Inflammatory macrophage (primary cell): ENCODE measurements at places on chromosomes 1 and 21.

- peak; percentile 96 for DNase-seq
Measured at GRCh38 chr1:115107516-115108260, 18.4 kb upstream of the TSPAN2 start.

DNA sequence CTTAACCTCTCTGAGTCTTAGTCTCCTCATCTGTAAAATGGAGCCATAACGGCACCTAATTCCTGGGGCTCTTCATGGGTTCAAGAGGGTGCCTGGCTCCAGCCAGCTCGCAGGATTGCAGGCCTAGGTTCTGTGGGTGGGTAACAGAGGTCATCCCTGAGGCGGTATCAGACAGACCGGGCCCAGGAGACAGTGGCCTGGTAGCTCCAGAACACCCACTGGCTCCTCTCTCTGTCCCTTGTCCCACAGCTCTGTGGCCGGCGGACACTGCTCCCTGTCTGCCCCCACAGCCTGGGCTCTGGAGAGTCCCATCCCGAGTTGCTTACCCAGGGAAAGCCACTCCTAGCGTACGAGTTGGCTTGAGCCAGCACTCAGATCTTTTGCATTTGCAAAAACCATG, 150.3 kb downstream of the PEX14 start:
- no peak for DNase-seq

DNA sequence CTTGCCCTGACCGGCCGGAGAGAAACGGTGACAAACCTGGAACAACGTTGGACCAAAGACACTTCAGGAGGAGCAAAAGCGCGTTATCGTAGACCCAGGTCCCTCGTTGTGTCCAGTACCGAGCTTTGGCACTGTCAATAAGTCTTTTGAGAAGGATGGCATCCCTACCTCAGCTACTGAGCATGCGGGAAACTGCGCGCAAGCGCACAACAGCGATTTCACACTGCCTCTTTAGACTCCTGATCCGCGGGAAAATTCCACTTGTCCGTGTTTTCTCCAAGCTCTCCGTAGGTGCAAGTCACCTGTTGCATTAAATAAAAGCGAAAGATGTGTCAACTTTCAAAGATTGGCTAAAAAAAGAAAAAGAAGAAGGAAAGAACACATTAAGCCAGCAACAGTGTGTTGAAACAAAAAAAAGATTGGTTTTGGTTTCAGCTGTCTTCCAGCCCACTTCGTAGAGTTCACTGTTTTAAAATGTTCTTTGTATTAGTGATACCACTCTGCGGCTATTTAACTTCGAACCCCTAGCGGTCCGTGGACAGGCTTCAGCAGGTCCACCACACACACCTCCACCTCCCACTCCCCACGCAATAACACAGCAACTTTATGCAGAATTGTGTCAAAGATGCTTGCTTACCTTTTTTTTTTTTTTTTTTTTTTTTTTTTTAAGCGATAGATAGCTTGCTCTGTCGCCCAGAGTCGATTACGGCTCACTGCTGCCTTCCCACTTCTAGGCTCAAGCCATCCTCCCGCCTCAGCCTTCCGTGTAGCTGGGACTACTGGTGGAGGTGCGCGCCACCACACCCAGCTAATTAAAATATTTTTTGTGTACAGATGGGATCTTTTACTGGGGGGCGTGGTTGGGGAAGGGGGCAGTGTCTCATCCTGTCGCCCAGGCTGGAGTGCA, at the start of gene BPNT1:
Gene BPNT1 (minus strand): TSS at position 139 of the 907 bp plus-strand sequence. CDS start 9,942 bp downstream, outside the sequence.
- DNase-seq: peak; percentile 98

- DNase-seq: peak; percentile 67
Measured at GRCh38 chr1:226044514-226045101, 17.9 kb upstream of the H3-3A start.

DNA sequence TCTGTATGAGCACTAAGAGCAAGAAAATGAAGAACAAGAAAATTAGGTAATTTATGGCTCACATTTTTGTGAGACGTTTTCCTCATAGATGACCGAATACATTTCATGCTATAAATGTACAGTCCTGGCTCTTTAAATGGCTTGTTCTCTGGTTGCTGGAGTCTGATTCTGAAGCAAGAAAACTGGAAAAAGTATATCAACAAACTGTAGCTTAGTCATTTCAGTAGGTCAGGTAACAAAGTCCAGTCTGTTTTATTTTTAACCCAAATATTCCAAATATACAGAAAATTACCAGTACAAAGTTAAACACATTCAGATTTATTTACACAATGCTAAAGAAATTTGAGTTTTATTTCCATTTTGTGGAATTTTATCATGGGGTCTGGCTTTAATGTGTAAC, 2.5 kb upstream of the MYBPHL start:
- DNase-seq: peak; percentile 50

GRCh38 chr1:205663286-205663936, 16.9 kb downstream of the SLC45A3 start:
- DNase-seq: peak; percentile 75

DNA sequence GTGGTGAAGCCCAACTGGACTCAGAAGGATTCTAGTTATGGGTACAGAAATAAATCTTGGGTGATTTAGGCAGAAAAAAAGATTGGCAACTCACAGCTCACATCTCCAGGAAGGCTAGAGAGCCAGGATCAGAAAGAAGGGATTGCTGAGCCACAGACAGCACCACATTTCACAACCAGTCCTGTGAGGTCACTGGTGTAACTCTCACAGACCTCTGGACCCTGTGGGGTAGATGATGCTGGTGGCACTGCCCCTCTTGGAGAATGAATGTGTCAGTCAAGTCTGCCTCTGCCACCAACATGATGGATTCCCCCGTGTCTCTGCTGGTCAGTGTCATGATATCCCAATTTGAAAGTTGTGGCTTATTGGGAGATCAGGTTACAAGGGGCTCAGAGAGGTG, 70.9 kb upstream of the HMCN1 start:
- no peak for DNase-seq

- no peak for DNase-seq
Measured at GRCh38 chr1:203126866-203127665, 460 bp upstream of the ADORA1 start.

- DNase-seq: peak; percentile 89
Measured at GRCh38 chr1:23777979-23778814, at the start of gene PITHD1. Gene PITHD1 (plus strand): TSS chr1:23778418. CDS start chr1:23778516, 98 bp downstream.

- no peak for DNase-seq
Measured at GRCh38 chr1:182635871-182636270, 31.7 kb upstream of the RGS16 start.

- no peak for DNase-seq
Measured at GRCh38 chr1:247345881-247346280, 14.2 kb upstream of the ZNF496 start.

- DNase-seq: no peak
Measured at GRCh38 chr1:209635850-209636249, 16.4 kb downstream of the LAMB3 start.

DNA sequence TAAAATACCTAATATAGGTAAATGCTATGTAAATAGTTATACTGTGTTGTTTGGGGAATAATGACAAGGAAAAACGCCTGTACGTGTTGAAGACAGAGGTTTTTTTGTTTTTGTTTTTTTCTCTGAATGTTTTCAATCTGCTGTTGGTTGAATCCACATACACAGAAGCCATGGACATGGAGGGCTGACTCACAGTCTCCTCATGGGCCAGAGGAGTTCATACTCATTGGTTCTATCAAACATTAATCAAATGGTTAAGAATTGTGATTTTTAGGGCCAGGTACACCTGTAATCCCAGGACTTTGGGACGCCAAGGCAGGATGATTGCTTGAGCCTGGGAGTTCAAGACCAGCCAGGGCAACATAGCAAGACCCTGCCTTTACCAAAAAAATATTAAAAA, 20.5 kb downstream of the MIER1 start:
- no peak for DNase-seq

- DNase-seq: peak; percentile 50
Measured at GRCh38 chr21:40466893-40467483, 380.0 kb downstream of the DSCAM start.

DNA sequence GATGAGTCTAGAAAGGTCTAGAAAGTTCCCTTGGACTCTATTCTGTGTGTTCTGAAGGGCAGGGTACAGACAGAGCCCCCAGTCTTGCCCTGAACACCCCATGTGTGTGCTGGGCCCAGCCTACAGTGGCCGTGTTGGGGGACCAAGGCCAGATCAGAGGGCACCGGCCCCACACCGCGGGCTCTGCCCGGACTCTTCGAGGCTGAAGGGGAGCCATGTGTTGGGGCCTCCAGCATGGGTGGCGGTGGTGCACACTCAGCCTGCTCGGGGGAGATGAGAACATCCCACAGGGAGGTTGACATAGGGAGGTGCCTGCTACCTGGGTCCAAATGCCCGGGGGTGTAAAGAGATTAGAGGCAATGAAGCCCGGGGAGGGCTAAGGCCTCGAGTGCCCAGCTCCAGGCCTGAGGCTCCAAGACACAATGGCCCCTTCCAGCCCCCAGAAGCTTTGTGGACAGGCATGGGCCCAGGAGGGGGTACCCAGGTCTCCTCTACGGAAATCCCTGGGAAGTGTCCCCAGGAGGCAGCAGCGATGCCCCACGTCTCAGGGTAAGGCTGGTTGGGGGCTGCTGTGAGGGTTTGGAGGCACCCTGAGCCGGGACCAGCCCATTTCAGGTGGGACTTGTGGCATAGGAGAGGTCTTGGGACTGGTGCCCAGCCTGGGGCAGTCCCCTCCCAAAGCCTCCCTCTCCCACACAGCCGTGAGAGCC, 12.1 kb downstream of the ARHGEF16 start:
- no peak for DNase-seq

DNA sequence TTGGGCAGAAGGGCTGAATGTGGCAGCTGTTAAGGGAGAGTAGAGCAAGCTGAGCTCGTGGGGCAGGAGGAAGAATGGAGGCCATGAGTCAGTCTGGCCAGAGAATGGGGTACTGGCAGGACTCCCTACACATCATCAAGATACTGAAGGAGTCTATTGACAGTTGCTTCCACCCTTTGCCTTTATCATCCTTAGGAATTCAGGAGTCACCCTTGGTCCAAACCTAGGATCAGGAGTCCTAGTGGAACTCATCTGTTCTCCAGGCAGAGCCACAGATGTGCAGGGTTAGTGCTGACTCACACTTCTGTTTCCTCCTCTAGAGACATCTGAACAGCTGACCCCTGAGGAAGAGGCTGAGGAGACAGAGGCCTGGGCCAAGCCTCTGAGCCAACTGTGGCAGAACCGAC, 18.7 kb upstream of the ST3GAL3 start:
- DNase-seq: peak; percentile 30

- DNase-seq: no peak
Measured at GRCh38 chr1:113438505-113439276, 48.4 kb downstream of the MAGI3 start.

DNA sequence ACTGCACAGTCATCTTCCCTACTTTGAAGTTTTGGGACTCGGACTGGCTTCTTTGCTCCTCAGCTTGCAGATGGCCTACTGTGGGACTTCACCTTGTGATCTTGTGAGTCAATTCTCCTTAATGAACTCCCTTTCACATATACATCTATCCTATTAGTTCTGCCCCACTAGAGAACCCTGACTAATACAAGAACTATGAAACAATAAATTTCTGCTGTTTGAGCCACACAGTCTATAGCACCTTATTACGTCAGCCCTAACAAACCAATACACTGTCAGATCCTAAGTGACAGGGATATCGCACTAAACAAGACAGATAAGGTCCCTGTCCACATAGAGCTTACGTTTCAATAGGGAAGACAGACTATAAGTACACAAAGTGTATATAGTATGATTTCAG, 120.1 kb downstream of the PLPP3 start:
- no peak for DNase-seq

GRCh38 chr1:57440096-57440495, 16.2 kb upstream of the DAB1 start:
- no peak for DNase-seq

DNA sequence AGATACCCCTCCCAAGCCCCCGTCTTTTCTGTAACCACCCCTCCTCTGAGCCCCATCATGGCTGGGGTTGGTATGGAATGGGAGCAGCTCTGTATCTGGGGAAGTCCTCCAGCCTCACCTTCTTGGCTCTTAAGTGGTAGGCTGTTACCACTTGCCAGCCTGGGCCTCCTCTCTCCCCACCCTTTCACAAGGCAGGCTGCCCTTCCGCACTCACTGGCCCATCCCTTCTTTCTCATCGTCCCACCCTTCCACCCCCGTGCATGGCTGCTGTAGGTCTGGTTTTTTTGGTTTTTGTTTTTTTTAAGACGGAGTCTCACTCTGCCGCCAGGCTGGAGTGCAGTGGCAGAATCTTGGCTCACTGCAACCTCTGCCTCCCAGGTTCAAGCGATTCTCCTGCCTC, 5.2 kb downstream of the CYB561D1 start:
- no peak for DNase-seq

GRCh38 chr1:114216431-114217173, 62.9 kb upstream of the SYT6 start:
- no peak for DNase-seq

DNA sequence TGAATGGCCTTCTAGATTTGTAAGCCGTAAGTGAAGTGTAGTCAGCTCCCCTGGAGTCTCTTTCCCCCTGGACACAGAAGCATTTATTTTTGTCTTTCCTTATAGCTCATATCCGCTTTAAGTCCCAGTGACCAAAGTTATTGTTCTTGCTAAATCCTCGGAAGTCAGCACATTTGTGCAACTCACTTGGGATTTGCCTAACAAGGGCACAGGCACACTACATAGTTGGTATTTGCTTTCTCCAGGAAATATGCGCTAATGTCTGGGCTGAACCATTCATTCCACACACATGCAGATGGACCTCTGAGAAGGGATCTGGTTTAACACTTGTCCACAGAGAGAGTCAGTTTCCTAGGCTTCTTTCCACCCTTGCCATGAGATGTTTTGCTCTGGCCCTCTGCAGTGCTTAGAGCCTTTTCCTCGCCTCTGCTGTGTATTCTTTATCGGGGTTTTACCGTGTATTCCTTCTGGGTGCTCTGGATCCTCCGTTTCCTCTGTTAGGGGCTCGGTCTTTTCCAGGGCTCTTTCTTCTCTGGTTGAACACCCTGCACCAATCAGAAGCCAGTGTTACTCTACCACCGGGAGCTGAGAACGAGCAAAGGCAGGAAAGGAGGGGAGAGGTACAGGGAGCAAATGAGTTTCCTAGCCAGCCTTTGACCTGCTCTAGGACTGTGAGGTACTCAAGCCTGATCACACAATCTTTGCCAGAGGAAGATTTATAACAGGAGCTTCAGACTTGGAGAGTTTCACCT, 72.4 kb downstream of the ABCA4 start:
- no peak for DNase-seq

DNA sequence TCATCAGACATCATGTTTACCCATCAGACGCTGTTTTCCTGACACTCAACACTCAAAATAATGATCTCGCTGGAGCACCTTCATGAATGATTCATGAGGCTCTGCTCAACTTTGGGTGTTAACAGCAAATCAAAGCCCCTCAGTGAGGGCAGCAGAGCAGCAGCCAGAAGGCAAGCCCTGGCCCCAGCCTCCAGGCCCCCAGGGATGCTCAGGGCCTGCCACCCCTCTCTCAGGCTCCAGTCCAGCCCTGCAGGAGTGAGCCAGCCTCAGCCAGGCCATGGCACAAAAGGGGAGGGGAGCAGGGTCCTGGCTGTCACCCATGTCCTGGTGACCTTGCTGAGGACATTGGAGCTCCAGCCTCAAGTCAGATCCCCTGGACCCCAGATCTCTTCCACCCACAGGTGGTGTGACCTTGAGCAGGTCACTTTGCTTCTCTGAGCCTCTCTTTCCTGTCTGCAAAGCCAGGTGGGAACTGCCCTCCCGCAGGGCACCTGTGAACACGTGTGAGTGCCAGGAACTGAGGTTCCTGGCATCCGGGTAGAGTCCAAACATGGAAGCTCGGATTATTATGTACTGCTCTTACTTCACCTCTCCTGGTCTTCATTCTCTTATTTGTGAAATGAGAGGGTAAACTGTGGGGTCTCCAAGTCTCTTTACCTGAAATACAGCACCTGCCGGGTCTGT, 161.6 kb upstream of the VAMP3 start:
- no peak for DNase-seq

GRCh38 chr1:230922620-230923019, 54.3 kb upstream of the C1orf198 start:
- DNase-seq: no peak
